LHCN-M2 (cell line): ENCODE measurements at places on chromosomes 3 and 15.

GRCh38 chr3:146513386-146514051 lies 30.9 kb downstream of the PLSCR1 start:
- DNase-seq: peak; percentile 18

- DNase-seq: peak; percentile 26
Observed at GRCh38 chr3:13647298-13648059, 98.6 kb downstream of the FBLN2 start.

GRCh38 chr15:66836231-66837030 lies 134.4 kb downstream of the SMAD6 start:
- DNase-seq: no peak

- peak; percentile 51 for DNase-seq
Observed at GRCh38 chr15:92421976-92422375, 28.3 kb downstream of the ST8SIA2 start.
